ENCODE measurements at places on chromosomes 3 and 15.
A peak's percentile ranks its signal among the peaks of the same experiment; 100 is the strongest.

GRCh38 chr15:42073418-42073817 lies 20.9 kb downstream of the PLA2G4D start:
- no peak for DNase-seq

DNA sequence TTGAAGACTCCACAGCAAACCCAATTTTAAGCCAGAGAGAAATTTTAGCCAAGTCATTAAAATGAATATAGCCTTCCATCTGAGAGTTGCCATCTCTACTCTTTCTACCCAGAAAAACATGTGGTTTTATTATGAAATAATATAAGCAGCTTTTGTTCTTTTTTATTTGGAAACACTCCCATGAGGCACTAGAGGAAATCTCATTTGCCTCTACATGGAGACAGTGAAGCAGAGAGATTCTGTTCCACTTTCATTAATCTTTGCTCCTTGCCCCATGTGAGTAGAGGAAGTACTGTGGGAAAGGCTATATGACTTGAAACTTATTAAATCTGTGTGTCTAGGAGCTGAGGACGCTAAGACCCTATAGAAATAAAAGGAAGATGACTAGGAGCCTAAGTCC lies 111.1 kb downstream of the P3H2 start:
- DNase-seq = no peak

DNA sequence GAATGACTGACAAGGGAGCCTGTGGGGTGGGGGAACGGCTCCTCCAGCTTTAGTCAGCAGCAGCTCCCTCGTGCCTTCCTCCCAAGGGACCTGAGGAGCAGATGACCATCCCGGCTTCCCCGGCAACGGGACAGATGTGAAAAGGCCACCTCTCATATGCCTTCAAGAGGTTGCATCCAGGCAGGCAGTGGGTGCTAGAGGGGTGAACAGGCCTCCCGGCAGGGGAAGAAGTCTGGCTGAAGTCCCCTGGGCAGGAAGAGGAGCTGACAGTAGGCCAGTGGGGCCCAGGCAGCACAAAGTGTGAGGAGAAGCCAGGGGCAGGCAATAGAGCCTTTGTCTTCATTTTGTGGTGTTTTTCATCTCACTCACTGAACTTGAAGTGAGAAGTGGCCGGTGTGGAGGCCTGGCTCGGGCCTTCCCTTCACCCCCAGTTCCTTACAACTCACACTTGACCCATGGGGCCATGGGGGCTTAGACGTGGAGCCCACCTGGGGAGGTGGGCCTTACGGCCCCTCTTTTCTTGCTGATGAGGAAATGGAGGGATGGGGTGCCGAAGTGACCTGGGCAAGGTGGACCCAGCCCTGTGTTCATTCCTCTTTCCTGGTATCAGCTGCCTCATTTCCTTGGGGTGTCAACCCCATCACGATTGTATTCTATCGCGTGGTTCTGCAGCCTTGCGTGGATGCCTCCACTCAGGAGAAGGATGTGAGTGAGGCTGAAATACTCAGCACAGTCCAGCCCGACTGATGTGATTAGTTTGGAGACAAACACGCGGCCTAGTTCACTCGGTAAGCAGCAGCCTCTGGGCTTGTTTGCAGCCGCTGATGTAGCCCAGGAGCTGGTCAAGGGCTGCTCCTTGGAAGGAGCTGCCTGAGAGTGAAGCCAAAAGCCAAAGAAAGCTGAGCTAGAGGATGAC lies 115.5 kb upstream of the ALDH1A3 start:
- DNase-seq = no peak

- DNase-seq = no peak
These were observed 220.3 kb upstream of the LINGO1 start for GRCh38 chr15:77853008-77853328.

- no peak for DNase-seq
These were observed 107.7 kb upstream of the PLSCR5 start for GRCh38 chr3:146712806-146713205.

DNA sequence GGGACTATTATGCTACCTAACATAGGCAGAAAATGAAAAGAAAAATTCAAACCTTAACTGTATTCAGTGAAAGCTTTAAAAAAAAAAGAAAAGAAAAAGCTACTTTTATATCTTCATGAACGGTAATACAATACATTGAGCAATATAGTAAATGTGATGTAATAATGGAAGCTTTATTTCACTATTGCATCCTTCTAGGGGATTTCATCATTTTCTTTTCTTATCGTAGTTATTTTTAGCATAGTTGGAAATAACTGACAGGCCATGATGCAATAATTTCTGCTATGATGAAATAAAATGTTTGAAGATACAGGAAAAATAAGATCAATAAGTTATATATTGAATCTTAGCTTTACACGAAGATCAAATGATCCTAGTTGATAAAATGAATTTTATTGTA lies 40.3 kb upstream of the ZCWPW2 start:
- no peak for DNase-seq

GRCh38 chr3:44890852-44891251 lies 16.4 kb downstream of the TGM4 start:
- no peak for DNase-seq

DNA sequence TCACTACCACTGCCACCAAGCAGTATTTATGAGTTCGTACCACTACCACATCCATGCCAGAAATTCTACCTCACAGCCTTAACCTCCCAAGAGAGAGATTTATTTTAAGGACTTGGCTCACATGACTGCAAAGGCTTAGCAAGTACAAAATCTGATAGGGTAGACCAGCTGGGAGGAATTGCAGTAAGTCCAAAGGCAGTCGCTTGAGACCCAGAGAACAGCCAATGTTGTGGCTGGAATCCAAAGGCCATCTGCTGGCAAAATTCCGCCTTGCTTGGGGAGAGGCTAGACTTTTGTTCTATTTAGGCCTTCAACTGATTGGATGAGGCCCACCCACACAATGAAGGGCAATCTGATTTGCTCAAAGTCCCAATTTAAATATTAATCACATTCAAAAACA lies 101.4 kb upstream of the STT3B start:
- no peak for DNase-seq

GRCh38 chr3:58433400-58434167 lies at the start of gene PDHB:
TSS of gene PDHB (minus strand) at chr3:58433832. CDS start at chr3:58433809, 23 bp downstream.
- DNase-seq = peak; percentile 95

GRCh38 chr15:55344206-55344605 lies 25.2 kb downstream of the PIGB start:
- no peak for DNase-seq
